Left kidney (tissue), 8 donors: ENCODE measurements at places on chromosomes 12 and 14. TPM values are rescaled to one million over a fixed set of nuclear protein-coding genes. Genes with fewer than 3 reads are reported as not detected.
A peak's percentile ranks its signal among the peaks of the same experiment; 100 is the strongest.

Gene IFI27L2
- polyA plus RNA-seq, result 17.3 TPM

Gene KLRF1
- 0.78 TPM for polyA plus RNA-seq

GRCh38 chr12:72647139-72647538 is 375.0 kb downstream of the TRHDE start:
- no peak for DNase-seq

- peak; percentile 70 for DNase-seq
Measured at GRCh38 chr12:32671930-32672780, 6.9 kb upstream of the DNM1L start.

GRCh38 chr12:56082967-56083366 is 3.0 kb downstream of the ERBB3 start:
- DNase-seq, result no peak

DNA sequence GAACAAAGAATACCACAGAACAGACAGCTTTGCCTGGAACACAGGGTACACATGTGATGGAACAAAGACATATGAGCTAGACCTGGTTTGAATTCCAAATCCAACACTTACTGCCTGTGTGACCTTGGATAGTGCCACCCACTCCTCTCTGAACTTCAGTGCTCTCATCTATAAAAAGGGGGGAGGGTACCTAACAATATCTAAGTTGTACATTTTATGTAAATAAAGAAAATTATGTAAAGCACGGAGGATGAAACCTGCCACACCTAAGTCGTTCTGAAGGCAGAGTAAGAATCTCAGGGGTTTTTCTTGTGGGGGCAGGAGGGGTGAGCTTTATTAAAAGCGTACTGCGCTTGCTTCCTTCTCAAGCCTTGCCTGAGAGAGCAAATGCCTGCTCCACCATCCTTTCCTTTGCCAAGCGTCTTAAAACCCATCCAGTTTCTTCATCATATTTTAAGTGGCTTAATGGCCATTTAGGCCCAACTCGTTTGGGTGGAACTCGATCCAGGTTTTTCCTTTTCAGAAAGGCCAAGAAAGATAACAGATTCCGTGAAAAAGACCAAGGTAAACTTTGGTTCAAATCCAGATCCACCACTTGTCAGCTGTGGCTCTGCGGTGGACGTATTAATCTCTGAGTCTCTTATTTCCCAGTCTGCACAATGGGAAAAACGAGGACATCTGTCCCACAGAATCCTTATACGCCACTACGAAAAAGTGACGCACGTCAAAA is 946 bp downstream of the DDX24 start:
- no peak for DNase-seq

- peak; percentile 18 for DNase-seq
Measured at GRCh38 chr14:64910847-64911495, 3.3 kb upstream of the CHURC1 start.

Gene A2M
- polyA plus RNA-seq, result 218 TPM

DNA sequence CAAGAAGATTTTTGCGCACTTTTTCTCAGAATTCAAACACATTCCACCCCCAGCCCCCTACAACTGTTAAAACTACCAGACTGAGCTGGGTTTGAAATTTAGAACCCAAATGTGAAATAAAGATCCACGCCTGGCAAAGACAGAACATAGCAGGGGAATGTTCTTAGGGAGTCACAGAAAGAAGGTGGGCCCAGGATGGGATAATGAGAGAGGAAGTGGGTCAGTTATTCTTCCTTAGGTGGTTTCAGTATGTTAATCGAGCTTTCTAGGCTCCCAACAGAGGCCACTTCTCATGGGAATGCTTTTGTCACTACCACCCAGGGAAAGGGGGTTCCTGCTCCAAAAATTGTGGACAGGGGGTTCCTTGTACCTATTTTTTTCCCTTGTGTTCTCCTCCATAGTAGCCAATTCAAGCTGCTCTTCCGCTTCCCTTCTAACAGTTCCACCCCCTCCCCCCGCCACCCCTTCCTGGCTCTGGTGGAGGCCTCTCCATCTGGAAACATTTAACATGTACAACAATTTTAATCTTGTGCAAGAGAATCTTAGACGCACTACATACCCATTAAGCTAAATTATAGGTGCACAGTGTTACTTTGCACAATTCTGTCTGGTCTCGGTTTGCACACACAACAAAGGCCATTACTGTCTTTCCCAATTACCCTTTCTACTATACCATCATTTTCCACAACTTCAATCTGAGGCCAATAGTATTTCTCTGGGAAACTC is 218.1 kb downstream of the MON2 start:
- DNase-seq, result no peak

- no peak for DNase-seq
Measured at GRCh38 chr12:19201661-19202060, 72.1 kb downstream of the PLEKHA5 start.

DNA sequence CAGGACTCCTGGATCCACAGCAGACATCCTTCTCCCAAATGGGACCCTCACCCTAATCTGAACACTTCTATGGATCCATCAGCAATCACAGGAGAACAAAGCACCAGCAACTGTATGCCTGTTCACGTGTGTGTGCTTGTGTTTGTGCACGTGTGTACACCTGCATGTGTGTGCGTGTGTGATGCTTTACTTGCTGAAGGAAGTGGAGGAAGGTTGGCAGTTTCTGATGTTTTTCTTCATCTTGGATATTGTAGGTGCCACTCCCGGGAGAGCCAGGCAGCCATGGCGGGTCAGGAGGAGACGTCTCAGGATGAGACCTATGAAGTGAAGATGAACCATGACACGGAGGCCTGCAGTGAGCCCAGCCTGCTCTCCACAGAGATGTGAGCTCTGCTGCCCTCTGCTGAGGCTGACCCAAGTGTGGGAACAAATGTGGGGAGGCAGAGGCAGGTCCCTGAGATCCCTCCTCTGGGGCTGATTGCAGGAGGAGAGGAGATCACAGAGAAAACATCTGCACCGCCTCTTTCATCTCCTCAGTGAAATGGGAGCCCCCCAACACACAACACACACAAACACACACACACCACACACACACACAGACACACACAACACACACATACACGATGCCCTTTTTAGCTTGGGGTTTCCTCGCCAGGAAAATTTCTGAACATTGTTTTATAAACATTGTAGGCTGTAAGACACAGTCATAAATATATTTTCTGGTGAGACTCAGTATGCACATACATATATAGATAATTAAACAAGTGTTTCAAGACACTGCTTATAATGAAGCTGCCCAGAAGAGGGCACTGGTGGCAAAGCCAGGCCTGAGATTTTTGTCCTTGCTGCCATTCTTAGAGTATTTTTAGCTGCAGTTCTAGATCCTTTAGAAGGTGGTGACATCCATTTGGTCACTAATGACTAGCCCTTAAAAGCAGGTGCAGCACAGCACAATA is 112.2 kb upstream of the FKBP4 start:
- no peak for DNase-seq

DNA sequence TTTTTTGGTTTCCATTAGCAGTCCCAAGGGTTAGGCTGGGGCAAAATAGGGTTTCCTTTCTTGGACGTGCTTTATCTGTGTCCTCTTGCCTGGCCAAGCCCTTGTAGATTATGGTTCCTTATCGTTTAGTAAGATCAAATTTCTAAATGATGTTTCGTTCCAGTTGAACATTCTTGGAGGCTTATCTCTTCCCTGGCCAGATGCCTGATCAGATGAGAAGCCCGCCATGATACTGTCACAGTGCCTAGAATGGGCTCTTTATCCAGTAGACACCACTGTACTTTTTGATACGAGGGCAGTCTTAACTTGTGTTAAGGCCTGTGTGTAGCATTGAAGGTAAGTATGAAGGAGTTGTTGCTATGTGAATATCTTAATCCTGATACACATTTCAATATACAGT is 76.1 kb upstream of the TMEM263 start:
- no peak for DNase-seq

DNA sequence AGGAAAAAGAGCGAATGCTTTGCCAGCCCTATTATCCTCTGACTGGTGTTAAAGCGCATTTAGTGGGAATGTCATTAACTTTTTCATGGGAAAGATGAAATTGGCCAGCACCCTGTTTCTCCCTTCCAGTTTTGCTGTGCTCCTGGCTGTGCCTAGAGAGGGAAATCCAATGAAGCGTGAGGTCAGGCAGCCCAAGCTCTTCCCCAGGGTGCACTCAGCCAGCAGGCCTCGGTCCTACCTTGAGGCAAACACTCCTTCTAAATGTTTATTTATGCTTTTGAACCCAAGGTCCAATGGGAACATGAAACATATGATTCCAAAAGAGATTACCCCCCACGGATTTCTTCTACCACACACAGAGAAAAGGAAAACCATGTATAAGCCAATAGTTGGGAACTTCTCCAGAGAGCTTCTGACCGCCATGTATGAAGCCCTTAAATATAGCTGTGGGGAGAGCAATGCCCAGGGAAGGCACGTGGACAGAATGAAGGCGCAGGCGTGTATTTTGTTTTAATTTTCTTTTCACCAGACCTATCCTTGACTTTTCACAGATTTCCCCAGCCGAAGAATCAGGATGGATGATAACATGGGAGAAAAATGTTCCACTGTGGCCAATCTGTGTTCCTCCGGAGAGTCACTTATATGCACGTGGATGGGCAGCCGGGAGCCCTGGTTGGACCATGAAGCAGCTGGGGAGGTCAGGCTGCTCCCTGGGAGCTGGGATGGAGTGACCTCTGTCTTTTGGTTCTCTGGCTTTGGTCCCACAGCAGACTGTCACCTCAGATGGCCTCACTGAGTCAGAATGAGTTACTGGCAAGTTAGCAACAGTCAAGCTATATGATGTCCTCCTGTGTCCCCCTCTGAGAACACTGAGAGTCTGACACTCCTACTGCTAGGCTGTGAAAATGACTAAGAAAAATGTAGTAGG is 37.3 kb downstream of the GPR135 start:
- no peak for DNase-seq

GRCh38 chr12:100539202-100539601 is 34.3 kb upstream of the GAS2L3 start:
- DNase-seq, result peak; percentile 52

DNA sequence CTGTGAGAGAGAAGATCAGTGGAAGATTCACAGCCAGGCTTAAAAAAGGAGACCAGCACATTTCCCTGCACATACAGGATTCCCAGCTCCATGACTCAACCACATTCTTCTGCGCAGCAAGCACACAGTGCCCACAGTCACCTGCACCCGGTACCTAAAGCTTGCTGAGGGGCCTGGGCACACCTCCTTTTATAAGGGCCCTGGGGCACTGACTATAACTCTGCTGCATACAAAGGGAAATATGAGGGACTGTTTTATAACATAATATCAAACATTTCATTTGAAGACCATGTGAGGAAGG is 322.9 kb downstream of the DAD1 start:
- no peak for DNase-seq

- DNase-seq, result no peak
Measured at GRCh38 chr14:72401632-72402376, 469.6 kb downstream of the RGS6 start.

Gene TAS2R9
- not detected for polyA plus RNA-seq

Gene KERA
- not detected for polyA plus RNA-seq

Gene SPX
- polyA plus RNA-seq, result 13.8 TPM

Gene USP44
- polyA plus RNA-seq, result 2.4 TPM

Gene GALNT16
- polyA plus RNA-seq, result 2.7 TPM

DNA sequence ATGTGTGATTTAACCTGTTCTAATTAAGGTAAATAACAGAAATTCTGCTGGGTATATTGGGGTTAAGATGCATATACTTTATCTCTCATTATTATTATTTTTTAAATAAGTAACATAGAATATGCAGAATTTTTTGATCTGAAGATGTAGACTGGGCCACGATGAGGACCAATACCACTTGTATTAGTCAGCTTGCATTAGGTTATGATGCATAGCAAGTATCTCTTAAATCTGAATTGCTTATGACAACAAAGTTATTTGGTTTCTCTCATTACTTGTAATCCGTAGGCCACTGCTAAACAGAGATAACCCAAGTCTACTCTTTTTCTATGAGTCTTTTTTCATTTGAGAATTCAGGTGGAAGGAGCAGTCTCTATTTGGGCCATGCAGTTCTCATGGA is 145.5 kb upstream of the NOVA1 start:
- no peak for DNase-seq

- no peak for DNase-seq
Measured at GRCh38 chr12:95838125-95838524, 20.6 kb upstream of the SNRPF start.

Gene MMAB
- polyA plus RNA-seq, result 35.2 TPM

- no peak for DNase-seq
Measured at GRCh38 chr14:51507511-51507905, 144.2 kb upstream of the FRMD6 start.

DNA sequence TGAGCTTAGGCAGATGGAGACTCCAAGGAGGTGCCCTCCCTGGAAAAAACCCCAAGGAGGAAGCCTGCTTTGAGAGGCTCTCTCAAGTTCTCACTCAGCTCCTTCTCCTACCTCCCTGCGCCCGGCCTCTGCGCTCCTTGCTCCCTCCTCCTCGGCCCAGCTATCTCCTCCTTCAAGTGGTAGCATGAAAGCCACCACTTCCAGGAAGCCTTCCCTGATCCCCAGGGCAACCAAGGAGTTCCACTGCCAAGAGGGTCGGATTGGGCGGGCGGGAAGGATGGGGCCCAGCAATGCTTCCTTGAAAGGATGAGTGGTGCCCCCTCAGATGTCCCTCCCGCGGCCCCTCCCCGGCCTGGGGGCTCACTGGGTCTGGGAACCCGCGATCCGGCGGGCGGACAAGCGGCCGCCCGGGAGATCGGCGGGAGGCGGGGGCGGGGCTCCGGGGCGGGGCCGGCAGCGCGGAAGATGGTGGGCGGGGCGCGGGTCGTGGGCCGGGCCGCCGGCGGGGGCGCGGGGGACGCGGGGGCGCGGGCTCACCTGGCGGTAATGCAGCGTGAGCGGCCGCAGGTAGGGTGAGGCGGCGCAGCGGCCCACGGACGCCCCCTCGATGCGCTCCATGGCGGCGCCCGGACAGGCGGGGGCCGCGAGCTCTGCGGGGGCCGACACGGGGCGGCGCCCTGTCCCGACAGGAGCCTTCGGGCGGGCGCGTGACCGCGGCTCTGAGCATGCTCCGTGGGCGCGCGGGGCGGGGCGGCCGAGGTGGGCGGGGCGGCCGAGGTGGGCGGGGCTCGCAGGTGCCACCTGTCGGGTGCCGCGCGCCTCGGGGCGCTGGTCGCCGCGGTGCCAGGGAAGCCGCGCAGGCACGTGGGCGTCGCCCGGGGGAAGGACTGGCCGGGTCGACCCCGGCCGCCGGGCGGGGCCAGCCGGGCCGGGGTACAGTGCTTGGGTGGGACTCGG is at the start of gene NUDT14:
Gene NUDT14 (minus strand): TSS at position 721 of the 957 bp plus-strand sequence. CDS start 103 bp downstream, at position 618.
- no peak for DNase-seq

Gene RNASE7
- polyA plus RNA-seq, result 0.55 TPM

GRCh38 chr14:72649603-72650227 is 244.2 kb downstream of the DPF3 start:
- DNase-seq, result no peak

- DNase-seq, result no peak
Measured at GRCh38 chr14:66643344-66643743, 135.4 kb downstream of the GPHN start.

Gene CLEC2D
- 30.5 TPM for polyA plus RNA-seq

DNA sequence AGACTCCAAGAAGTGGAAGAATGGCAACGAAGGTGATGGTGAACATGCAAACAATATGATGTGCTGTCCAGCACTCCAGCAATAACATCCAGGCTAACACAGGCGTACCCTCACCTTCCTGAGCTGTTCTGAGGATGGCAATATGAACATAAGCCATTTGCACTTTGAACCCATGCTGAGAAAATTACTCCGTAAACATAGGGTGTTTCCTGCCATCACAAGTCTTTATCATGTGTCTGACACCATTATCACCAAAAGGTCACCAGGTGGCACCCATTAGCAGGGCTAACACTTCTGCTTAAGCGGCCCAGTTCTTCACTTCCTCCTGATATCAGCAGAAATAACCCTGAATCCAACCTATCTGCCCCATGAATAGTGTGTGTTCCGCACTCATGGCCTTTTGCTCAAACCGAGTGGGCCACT is 482.8 kb downstream of the MED13L start:
- DNase-seq, result no peak

Gene ANKRD33
- 0.17 TPM for polyA plus RNA-seq

- DNase-seq, result no peak
Measured at GRCh38 chr12:89701606-89702206, 6.9 kb downstream of the ATP2B1 start.

Gene SMCO2
- 0.60 TPM for polyA plus RNA-seq
